ENCODE measurements at places on chromosomes 5 and 9.

- no peak for DNase-seq
Observed at GRCh38 chr5:132684491-132684890, 10.7 kb downstream of the IL4 start.

DNA sequence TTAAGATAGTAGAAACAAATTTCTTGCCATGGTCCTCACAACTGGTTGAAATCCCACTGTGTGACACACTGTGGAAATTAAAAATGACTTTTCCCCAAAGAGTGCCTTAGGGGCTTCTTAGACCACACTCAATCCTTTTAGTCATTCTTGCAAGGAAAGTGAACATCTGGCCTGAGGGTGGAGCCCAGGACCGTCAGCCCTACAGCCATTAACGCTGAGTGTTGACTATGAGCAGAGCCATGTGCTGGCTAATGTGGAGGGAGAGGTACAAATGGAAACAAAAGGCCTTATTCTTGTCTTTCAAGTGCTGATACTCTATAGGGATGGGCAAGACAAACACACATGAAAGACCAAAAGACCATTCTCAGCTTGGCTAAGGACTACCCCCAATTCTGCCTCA is 456.5 kb downstream of the ZSWIM6 start:
- no peak for DNase-seq

- no peak for DNase-seq
Observed at GRCh38 chr9:96646081-96646991, 8.8 kb downstream of the PRXL2C start.

DNA sequence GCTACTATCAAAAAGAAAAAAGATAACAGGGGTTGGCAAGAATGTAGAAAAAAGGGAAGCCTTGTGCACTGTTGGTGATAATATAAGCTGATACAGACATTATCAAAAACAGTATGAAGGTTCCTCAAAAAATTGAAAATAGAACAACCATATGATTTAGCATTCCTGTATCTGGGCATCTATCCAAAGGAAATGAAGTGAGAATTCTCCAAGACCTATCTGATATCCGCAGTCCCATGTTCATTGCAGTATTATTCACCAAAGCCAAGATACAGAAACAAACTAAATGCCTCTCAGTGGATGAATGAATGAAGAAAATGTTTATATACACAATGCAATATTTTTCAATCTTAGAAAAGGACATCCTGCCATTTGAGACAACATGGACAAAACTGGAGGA is 1943.3 kb downstream of the MAT2B start:
- no peak for DNase-seq

DNA sequence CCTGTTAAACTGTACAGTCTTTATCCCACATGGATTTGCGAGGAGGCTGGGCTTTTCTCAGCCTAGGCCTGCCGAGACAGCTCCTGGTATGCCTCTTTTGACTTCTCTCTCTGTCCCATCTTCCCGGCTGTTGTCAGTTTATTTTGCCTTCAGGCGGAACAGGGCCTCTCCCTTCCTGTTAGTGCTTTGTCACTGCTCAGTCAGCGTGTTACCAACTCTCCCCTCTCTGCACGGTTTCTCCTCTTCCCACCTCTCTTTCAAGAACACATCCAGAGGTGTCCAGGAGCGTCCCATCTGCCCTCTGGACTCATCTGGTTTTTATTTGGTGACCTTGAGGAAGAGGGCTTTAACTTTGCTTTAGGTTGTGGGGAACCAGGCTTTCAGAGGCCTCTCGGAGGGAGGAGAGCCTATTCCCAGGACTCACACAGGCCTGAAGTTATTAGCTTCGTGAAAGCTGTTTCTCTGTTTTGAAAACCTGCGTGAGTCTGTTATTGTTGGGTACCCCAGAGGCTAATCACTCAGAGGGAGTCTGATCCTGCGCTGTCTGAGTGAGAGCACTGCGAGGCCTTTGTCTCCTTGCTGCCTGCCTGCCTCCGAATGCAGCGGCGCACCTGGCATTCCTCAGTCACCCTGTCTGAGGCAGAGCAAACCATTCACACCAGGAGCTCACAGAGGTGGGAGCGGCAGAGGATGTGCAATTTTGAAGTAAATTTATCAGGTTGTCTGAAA is 234.4 kb upstream of the MPDZ start:
- DNase-seq = no peak

DNA sequence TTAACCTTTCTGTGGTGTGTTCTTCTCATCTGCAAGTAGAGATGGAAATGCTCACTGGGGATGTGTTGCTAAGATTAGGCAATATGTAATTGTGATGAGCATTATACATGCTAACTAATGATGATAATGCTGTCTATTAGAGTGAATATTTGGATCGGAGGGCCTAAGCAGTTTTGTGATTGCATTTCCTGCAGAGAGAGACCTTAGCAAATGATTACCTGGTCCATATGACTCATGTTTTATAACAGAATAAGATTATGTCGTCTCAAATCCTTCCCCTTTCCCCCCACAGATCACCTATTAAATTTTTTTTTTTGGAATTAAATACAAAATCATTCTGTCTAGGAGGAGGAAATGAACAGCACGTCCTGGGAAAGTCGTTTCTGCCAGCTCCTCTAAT is 82.7 kb downstream of the IZUMO3 start:
- no peak for DNase-seq

DNA sequence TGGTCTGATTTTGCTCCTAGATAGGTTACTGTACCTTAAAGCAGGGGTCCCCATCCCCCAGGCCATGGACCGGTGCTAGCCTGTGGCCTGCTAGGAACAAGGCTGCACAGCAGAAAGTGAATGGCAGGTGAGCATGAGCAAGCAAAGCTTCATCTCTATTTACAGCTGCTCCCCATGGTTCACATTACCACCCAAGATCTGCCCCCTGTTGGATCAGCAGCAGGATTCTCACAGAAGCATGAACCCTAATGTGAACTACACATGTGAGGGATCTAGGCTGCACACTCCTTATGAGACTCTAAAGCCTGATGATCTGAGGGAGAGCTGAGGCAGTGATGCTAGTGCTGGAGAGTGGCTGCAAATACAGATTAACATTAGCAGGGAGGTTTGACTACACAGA is 78.1 kb downstream of the DRD1 start:
- DNase-seq = no peak

- DNase-seq = no peak
Observed at GRCh38 chr5:135526924-135527323, 8.8 kb downstream of the NEUROG1 start.

- no peak for DNase-seq
Observed at GRCh38 chr5:35857606-35858205, 1.0 kb downstream of the IL7R start.

- no peak for DNase-seq
Observed at GRCh38 chr9:35608221-35608620, 3.2 kb downstream of the TESK1 start.

- DNase-seq = no peak
Observed at GRCh38 chr5:77425420-77425819, 66.7 kb downstream of the WDR41 start.

GRCh38 chr9:95494022-95494415 is 22.8 kb downstream of the PTCH1 start:
- peak; percentile 83 for DNase-seq

DNA sequence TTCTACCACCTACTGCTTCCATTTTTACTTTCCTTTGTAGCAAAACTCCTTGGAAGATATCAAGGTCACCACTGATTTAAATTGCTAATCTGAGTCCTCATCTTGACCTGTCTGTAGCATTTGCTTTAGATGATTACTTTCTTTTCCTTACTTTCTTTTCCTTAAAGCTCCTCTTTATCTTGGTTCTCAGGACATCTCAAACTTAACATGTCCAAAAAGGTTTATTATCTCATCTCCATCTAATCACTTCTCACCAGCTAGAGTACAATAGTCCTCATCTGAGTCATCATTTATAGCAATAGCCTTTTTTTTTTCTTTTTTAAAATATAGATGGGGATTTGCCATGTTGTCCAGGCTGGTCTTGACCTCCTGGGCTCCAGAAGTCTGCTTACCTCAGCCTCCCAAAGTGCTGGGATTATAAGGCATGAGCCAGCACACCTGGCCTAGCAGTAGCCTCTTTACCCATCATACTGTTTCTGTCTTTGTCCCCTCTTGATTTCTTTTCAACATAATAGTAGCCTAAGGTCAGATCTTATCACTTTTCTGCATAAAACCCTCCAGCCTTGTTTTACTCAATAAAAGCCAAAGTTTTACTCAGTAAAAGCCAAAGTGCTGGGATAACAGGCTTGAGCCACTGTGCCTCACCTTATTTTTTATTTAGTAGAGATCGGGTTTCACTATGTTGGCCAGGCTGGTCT is 32.9 kb upstream of the GPR21 start:
- no peak for DNase-seq

- DNase-seq = no peak
Observed at GRCh38 chr9:128061275-128061960, 5.7 kb downstream of the NAIF1 start.

DNA sequence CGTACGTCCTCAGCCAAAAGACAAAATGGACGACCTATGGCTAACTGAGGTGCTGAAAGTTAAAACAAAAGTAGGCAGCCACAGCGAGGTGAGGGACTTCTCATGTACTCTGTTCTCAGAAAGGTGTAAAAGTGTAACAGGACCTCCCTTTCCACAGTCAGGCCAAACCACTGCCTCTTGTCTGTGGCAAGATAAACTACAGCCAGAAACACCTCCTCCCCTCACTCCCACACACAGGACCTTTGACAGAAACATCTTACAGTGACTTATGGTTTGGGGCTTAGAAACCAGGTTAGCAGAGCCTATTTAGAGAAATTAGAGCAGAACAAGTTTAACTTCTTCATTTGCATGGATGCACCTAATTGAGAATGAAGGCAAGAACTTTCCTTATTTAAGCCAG is 499.1 kb upstream of the GRIN3A start:
- DNase-seq = no peak

GRCh38 chr5:102099766-102100331 is 196.2 kb downstream of the SLCO4C1 start:
- DNase-seq = no peak

- no peak for DNase-seq
Observed at GRCh38 chr5:103646698-103647614, 84.4 kb upstream of the NUDT12 start.

GRCh38 chr5:59769832-59770231 is 123.7 kb downstream of the PDE4D start:
- DNase-seq = no peak

- no peak for DNase-seq
Observed at GRCh38 chr5:31531543-31531887, 378 bp downstream of the DROSHA start.

DNA sequence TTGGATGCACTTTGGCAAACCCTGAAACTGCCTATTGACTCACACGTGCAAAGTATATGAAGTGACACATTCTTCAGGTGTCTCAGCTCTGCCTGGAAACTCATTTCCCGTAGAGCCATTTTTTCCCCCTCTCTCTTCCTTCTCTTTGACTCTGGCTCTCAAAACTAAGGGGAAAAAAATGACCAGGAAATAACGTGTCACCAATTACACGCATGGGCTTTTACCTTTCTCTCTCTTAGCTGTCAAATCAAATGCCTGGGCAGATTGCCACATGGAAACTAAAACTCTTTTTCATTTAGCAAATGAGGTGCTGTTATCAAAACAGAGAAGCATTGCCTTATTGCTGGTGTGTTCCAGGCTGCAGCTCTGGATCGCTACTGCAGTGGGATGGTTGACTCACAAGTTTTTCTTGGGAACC is 18.3 kb upstream of the IFNK start:
- DNase-seq = no peak

- DNase-seq = no peak
Observed at GRCh38 chr9:3193791-3194190, 332.0 kb downstream of the RFX3 start.

- peak; percentile 80 for DNase-seq
Observed at GRCh38 chr5:16673241-16674201, 56.7 kb upstream of the RETREG1 start.

GRCh38 chr5:136058972-136059354 is 30.2 kb downstream of the TGFBI start:
- no peak for DNase-seq

GRCh38 chr5:97043511-97043910 is 98.9 kb downstream of the LIX1 start:
- DNase-seq = no peak

- no peak for DNase-seq
Observed at GRCh38 chr9:95373782-95374487, 56.4 kb upstream of the FANCC start.

GRCh38 chr5:164119806-164120447 is 614.5 kb downstream of the MAT2B start:
- DNase-seq = no peak

- DNase-seq = no peak
Observed at GRCh38 chr9:117827456-117827855, 123.3 kb downstream of the TLR4 start.

DNA sequence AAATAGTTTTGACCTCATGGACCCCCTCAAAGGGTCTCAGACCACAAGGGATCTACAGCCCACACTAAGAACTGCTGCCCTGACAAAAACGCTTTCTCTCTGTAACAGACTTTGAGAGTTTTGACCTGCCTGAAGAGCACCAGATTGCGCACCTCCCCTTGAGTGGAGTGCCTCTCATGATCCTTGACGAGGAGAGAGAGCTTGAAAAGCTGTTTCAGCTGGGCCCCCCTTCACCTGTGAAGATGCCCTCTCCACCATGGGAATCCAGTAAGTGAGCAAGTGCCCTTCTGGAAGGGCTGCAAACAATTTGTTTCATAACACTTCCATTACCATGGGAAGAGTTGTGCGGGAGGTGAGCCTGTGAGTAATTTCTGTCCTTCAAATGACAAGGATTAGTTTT is 6.0 kb downstream of the PTTG1 start:
- DNase-seq = no peak

DNA sequence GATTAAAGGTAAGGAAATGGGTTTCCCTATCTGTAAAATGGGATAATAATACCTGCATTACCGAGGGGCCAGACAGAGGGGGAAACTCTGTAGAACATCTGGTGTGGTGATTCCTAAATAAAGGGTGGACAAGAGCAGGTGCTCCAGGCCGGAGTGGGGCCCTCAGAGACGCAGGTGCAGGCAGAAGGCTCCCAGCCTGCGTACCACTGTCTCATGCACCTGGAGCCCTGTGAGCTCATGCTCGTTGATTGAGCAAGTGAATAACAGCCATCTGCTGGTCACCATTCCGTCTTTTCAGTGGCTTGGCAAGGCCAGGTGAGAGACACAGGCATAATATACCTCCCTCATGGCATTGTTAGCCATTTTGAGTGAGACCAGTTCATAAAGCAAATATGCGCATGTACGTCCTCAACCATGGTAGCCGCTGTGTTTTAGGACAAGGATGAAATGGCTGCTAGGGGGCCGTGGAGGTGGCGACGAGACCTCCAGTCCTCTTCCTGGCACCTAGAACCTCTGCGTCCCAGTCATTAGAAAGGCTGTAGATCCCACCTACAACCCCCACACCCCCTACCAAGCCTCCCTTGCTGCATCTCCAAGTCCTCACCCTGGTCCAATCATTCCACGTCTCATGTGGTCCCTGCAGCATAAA is 198.0 kb upstream of the MVB12B start:
- DNase-seq = no peak

DNA sequence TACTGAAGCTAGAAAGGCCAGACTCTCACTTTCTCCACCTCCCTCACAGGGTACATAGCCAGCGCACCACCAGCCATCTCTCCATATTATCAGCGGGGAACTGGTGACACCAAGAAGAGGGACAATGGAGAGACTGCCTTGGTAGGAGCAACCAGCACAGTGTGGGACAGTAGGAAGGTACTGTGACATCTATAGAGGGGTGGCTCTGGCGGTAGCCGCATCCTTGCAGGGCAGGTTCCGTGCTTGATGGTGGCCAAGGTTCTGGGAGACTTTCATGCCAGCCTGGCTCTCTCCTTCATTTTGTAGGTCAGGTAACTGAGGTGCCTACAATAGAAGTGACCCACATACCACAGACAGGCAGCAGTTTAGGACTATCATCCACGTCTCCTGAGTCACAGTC is 65.5 kb upstream of the SMIM23 start:
- DNase-seq = no peak

Data from Jurkat, Clone E6-1 (cell line).